ENCODE measurements at places on chromosomes 4 and X.

DNA sequence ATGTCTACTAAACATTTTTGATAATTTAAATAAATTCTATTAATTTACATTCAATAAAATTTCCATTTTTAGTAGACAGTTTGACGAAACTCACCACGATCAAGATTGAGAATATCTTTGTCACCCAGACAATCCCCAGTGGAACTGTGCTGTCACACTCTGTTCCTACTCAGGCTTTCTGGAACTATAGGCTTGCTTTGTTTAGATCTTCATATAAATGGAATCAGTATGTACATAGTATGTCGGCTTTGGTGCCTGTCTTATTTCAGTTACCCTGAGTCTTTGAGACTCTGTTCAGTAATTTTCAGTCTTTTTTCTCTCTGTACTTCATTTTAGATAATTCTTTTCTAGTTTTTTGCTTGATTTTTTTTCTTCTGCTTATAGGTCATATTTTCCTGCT lies 163.5 kb upstream of the EMCN start:
- DNase-seq: no peak

DNA sequence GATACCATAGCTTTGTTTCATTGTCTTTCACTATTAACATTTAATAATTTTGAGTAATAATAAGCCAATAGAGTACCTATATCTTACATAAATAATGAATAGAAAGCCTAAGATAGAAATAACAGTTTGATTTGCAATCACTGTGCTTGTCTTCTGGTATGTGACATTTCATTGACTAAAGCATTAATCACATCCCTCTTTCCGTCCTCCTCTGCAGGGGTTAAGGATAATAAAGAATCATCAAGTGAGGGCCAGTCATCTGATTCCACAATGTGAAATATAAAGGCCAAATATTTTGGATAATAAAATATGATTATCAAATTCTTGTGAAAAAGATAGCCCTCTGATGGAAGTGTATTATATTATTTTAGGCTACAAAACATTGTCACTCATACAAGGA lies 2073.4 kb downstream of the ARAP2 start:
- no peak for DNase-seq

GRCh38 chr4:72375073-72375736 lies 193.8 kb downstream of the ADAMTS3 start:
- no peak for DNase-seq

DNA sequence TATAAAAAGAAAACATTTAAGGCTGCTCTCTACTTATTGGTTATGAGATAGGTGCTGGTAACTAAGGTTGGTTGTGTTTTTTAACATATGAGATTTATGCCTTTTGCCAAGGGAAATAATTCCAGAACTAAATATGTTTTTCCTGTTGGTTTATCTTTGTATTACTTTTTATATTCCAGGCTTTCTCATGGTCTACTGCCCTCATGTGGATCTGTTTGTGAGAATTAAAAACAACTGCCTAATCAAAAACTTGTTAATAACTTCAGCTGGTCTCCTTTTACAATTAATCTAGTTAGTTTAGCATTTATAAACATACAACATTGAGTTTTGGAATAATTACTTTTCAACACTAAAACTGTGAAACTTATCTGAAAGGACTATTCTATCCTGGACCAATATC lies 1208.3 kb downstream of the ADGRL3 start:
- DNase-seq: no peak

GRCh38 chr4:2068198-2068470 lies 9.0 kb downstream of the NAT8L start:
- DNase-seq: no peak

DNA sequence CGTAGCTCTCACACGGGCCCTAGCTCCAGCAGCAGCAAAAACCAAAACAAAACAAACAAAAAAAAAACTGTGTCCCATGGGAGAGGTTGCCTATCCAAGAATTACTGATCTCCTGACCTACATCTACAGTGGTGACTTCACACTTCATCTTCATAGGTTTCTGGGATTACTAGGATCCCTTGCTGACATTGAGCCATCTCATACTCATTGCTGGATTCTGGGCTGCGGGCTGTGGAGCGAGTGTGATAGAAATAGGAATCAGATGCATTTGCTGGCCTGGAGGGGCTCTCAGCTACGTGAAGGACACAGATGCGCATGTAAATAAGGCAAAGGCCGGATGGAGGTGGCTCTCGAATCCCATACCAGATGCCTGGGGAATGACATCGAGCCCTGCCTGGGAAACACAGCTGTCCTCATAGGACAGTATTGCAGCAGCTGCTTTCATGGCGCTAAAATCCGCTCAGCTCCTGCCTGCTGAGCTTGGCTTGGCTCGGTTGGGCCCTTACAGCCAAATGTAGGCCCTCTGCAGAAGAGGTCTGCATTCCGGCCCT lies 41.7 kb downstream of the CNGA2 start:
- no peak for DNase-seq

DNA sequence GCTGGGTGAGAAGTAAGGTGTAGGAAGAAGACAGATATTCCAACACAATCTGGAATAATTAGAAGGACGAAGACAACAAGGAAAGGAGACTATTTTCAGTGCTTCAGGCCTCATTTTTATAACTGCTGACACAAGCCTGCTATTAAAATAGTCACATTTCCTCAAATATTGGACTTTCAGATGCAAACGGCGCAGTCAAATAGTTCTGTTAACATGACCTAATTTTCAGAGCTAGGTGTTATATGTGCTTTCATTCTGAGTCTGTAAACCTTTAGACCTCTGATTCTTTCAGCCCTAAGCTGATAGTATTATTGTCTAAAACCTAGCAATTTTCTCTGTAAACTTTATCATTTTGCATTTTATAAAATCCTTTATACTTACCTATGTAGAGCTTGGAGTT lies 261.5 kb downstream of the IL1RAPL1 start:
- no peak for DNase-seq

DNA sequence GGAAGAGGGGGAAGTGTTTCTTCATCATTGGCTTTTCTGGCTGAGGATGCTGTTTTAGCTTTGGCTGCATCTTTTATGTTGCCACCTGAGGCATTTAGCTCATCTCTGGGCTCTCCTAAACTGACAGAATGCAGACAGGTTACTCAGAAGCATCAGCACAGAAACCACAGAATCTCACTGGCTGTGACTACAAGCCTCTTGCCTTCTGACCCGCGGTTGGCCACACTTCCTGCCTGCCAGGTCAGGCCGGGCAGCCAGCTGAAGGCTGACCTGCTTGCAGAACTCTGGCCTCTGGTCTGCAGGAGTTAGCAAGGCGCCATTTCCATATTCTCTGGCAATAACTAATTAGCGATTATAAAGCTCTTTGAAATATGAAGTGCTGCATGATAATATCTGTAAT lies 366.5 kb downstream of the MID1IP1 start:
- DNase-seq: no peak

Measured in left cardiac atrium (tissue), 4 donors.